ENCODE measurements at places on chromosomes 16 and 17.

DNA sequence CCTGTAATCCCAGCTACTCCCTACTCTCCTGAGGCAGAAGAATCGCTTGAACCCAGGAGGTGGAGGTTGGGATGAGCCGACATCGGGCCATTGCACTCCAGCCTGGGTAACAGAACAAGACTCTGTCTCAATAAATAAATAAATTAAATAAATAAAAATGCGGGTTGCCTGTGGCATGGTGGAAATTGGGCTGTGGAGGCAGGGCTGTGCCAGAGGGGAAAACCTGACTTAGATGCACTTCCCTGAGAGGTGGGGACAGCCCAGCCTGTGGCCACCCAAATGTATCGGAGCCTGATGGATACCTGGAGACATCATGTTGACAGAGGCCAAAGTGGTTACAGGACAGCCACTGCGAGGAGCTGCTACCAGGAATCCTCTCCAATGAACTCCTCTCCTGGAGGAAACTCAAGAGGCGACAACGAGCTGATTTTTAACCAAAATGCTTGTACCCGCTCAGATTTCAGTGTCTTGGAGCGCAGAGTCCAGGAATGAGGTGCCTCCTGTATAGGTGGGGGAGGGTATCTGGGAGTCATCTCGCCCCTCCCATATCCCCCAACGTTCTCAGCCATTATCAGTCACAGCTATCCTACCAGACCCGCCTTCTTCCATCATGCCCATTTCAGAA lies 32.3 kb downstream of the DDX19A start:
- DNase-seq: no peak

DNA sequence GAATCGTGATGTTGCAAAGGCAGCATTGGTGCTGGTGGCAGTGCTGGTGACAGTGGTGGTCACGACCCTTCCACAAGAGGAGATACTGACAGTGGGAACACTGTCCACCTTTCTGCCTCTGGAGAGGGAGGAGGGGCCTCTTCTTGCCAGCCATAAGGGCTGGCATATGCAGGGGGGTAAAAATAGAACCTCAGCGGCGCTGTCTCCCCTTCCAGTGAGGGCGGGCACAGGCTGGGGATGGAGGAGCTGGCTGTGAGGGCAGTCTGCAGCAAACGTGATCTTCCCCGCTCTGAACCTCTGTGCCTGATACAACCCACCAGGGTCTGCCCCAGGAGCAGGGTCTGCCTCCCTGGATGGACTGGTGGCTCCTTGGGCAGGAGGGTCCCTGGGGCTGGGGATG lies 3.4 kb downstream of the RAP1GAP2 start:
- DNase-seq: no peak

- DNase-seq: no peak
Observed at GRCh38 chr17:82661717-82662683, 13.8 kb upstream of the WDR45B start.

DNA sequence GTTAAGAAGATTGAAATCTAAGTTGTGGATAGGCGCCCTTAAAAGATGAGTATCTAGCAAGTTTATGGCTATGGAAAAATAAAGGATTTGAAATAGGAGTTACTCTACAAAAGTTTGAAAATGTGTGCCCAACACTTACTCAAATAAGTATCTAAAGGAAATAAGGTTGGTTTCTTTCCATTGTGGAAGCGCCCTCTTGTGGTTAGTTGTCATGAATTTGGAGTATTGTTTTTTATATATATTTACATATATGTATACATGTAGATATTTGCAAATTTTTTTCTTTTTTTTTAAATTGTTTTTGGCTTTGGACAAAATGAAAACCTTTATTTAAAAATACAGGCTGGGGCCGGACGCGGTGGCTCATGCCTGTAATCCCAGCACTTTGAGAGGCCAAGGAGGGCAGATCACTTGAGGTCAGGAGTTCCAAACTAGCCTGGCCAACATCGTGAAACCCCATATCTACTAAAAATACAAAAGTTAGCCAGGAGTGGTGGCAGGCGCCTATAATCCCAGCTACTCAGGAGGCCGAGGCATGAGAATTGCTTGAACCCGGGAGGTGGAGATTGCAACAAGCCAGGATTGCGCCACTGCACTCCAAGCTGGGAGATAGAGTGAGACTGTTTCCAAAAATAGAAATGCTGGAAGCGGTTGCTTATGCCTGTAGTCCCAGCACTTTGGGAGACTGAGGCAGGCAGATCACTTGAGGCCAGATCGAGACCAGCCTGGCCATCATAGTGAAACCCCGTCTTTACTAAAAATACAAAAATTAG lies 24.0 kb upstream of the VPS4A start:
- no peak for DNase-seq

DNA sequence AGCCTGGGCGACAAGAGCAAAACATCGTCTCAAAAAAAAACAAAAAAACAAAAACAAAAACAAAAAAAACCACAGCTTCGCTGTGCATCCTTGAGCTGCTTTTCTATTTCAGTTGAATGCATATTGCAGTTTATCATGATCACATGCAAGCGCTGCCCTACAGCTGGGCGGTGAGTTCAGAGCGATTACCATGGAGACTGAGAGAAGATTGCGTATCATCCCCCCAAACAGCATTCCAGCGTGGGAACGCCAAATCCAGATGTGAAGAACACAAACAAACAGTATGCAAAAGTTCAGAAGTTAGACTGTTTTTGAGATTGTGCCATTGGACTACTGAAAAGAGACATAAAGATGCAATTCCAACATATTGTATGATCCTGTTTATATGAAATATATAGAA lies 15.1 kb upstream of the SLC52A1 start:
- no peak for DNase-seq

GRCh38 chr17:49899191-49899485 lies 51.3 kb upstream of the TAC4 start:
- DNase-seq: no peak
